ENCODE measurements at places on chromosomes 5 and 9. TPM values are rescaled to one million over a fixed set of nuclear protein-coding genes. Genes with fewer than 3 reads are reported as not detected.

ZNF79 gene
- 7.8 TPM for total RNA-seq

GRCh38 chr9:83582029-83582428 lies 40.9 kb upstream of the IDNK start:
- DNase-seq, result no peak

NOTCH1 gene
- total RNA-seq, result 16.7 TPM

DNA sequence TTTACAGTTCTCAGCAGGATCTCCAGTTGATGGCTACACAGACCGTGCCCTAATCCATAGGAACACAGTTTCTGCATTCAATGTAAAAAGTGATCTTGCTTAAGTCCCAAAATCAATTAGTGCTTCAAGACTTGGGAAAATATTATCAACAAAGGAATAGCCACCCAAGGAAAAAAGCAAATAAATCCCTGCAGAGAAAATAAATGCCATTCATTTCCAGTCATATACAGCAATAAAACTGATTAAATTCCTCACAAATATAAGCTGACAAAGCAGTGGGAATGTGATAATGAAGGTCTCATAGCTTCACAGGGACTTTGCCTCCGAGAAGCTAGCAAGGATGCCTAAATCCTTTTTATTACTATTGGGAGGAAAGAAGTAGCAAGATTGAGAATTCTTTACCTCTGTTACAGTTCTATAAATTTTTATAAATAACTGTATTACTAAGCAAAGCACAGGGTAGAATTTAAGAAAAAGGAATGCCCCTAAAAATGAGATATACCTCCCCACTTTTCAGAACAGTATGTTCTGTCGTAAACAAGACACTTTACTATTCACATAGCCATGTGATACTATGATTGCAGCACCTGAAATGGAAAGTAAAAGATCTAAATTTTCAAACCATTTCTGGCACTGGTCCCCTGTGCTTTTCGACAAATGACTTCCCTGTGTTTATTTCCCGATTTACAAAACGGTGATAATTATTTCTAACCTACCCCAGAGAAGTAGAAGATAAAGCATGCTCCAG lies 59.8 kb downstream of the ARSB start:
- no peak for DNase-seq

- DNase-seq, result peak; percentile 73
Observed at GRCh38 chr5:5156471-5157082, 16.4 kb downstream of the ADAMTS16 start.

GRCh38 chr9:122263699-122264349 lies 816 bp downstream of the RBM18 start:
- DNase-seq, result peak; percentile 32

DNA sequence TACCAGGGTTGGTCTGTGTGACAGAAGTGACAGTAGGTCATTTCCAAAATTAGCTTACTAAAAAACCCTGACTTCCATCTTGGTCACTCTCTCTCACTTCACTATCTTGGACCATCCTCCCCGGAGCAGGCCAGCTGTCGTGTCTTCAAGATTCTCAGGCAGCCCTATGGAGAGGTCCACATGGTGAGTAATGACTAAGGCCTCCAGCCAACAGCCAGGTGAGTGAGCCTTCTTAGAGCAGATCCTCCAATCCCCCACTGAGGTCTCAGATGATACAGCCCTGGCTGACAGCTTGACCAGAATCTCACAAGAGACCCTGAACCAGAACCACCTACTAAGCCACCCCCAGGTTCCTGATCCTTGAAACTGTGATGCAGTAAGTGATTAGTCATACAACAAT lies 92.0 kb downstream of the DCP2 start:
- no peak for DNase-seq

- DNase-seq, result no peak
Observed at GRCh38 chr5:97427235-97427634, 244.2 kb upstream of the RIOK2 start.

DNA sequence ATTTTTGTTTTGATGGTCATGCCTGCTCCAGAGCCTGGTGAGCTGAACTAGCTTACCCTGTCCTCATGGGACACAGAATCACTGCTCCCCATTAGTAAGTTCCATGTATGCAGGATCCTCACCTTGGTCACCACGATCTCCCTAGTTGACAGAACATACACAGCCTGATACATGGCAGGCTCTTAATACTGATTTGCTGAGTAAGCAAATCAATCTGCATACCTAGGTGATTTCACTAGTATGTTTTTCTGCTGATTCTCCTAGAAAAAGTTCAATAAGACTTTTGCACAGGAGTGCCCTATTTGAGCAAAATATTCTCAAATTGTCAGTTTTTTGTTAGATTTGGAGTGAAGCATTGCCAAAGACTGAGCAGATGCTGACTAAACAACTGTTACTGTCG lies 113.7 kb downstream of the ACER2 start:
- no peak for DNase-seq

ORM2 gene
- not detected for total RNA-seq

LCN10 gene
- 12.3 TPM for total RNA-seq

GRCh38 chr9:92607773-92608172 lies 62.2 kb downstream of the IPPK start:
- DNase-seq, result peak; percentile 87

CDKN2B-AS1 gene
- 0.18 TPM for total RNA-seq

DNA sequence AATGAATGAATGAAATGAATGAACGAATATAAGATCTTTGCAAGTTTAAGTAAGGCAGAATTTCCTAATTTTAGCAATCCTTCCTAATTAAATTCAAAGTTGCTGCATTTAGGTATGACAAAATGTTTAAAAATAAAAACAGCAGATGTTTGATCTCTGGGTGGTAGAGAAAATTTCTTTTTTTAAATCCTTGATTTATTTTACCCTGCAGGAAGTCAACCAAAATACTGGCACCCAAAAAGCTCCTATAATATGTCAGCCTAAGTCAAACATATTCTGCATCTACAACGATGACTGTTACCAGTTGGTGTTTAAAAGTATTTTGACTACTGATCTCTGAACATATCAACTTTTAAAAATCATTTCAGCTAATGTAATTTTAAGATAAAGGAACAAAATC lies 58.4 kb downstream of the TTC39B start:
- no peak for DNase-seq

ALDH1A1 gene
- 24.5 TPM for total RNA-seq

- no peak for DNase-seq
Observed at GRCh38 chr5:141488591-141489561, at the start of gene PCDHGC5. Gene PCDHGC5 (plus strand): TSS chr5:141489081. CDS start chr5:141489241, 160 bp downstream.

UGT3A2 gene
- 0.35 TPM for total RNA-seq

NTNG2 gene
- 0.58 TPM for total RNA-seq

DNA sequence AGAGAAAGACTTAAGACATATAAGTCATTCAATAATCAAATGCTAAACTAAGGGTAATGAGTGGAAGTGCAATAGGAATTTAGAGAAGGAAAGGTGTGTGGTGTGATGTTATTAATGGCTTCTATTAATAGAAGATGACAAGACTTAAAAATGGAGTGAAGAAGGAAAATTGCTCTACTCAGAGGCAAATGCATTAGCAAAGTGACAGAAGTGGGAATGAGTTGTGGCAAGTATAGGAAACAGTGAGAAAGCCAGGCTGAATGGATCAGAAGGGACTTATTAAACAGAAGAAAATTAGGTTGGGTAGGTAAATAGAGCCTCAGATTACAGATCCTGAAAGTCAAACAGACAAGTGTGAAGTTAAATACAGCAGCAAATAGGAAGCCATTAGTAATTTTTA lies 5.7 kb downstream of the SKIC3 start:
- DNase-seq, result no peak

DNA sequence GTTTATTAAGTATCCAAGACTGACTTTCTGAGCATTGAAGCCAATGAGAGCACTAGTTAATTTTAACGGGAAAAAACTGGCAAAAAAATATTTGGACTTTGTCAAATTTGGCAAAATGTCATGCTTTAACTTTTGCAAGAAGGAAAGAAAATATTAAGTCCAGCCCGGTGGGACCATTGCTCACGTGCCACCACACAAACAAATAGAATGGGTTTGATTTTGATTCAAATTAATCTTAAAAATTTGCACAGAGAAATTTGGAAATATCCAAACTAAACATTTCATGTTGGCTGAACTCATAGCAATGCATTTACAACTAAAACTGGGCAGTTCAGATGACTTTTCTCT lies 302.2 kb downstream of the EBF1 start:
- DNase-seq, result peak; percentile 79

DNA sequence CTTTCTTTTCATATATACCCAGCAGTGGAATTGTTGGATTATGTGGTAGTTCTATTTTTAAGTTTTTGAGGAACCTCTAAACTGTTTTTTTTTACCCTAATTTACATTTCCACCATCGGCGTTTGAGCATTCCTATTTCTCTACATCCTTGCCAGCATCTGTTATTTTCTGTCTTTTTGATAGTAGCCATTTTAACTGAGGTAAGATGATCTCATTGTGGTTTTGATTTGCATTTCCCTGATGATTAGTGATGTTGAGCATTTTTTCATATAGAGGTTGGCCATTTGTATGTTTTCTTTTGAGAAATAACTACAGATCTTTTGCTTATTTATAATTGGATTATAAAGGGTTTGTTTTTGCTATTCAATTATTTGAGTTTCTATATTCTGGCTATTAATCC lies 71.7 kb upstream of the TNC start:
- DNase-seq, result no peak

- DNase-seq, result peak; percentile 13
Observed at GRCh38 chr5:58016358-58016757, 443.5 kb downstream of the PLK2 start.

DNA sequence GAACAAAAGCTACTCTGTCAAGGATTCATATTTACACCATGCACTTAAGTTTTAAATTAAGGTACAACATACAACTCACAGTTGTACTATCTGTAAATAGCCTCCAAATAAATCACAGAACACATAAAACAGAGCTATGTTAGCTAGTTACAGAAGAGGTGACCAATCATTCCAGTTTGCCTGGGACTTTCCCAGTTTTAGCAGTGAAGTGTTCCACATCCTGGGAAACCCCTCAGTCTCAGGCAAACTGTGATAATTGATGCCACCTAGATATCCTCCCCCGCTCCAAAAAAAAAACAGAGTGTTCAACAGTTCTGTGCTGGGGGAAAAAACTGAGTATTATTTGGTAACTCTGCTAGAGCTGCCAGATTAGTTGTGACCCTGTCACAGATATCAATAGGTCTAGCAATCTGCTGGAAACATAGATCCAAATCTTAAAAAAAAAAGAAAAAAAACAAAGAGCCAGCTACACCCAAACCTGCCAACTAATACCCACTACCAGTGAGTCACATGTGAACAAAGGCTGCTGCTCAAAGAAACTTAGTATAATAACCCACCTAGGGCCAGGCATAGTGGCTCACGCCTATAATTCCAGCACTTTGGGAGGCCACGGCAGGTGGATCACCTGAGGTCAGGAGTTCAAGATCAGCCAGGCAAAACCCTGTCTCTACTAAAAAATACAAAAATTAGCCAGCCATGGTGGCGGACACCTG lies 5.7 kb downstream of the TBCA start:
- no peak for DNase-seq

PKD2L2 gene
- total RNA-seq, result 1.2 TPM
